NCI-H1436 treated with DMSO at 0.1 percent for 48 hours (cell line): ENCODE measurements at places on chromosomes 2 and 18.

DNA sequence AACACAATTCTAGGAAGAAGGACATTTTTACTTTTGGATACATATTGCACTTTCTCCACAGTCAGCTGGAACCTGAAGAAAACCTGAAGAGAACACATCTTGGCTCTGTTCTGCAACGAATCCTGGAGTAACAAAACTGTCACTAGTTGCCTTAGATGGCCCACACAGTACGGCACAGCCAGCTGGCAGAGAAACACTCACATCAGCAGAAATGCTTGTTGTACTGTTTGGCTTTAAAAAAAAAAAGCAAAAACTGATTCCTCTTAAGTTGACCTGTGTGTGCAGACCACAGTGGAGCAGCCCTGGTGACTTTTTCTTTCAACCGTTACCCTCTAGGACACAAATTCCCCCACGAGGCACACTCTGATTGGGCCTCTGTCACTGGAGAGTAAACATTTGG lies 152.3 kb upstream of the TWIST2 start:
- DNase-seq: no peak

GRCh38 chr2:149058936-149059335 lies 20.4 kb downstream of the LYPD6B start:
- DNase-seq: no peak

DNA sequence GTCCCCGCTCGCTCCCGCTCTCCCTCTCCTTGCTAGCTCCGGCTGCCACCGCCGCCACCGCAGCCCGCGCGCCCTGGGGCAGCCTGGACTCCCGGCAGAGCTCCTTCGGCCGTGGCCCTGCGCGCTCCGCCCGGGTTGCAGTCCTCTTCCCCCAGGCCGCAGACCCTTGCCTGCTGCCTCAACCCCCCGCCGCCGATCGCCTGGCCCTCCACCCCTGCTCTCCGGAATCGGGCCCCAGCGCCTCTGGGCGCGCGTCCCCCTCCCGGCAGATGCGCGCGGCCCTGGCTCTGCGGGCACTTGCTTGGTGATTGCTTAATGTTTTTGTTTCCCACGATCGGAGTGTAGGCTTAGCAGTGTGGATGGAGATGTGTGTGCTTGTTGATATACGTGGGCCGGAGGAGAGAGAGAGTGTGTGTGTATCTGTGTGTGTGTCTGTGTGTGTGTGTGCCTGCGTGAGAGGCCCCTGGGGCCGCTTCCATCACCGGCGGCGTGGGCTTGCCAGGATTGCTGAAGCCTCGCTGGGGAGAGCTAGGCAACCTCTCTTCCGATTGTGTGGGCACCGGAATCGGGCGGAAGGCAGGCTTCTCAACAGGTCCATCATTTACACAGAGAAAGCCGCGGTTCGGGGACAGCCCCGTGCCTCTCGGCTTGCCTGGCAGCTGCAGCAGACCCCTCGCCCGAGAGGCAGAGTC lies 877 bp downstream of the INHBB start:
- DNase-seq: no peak

- no peak for DNase-seq
Observed at GRCh38 chr2:221283896-221284545, 288.1 kb downstream of the EPHA4 start.

- DNase-seq: no peak
Observed at GRCh38 chr2:151287513-151288250, 1.8 kb downstream of the NMI start.

DNA sequence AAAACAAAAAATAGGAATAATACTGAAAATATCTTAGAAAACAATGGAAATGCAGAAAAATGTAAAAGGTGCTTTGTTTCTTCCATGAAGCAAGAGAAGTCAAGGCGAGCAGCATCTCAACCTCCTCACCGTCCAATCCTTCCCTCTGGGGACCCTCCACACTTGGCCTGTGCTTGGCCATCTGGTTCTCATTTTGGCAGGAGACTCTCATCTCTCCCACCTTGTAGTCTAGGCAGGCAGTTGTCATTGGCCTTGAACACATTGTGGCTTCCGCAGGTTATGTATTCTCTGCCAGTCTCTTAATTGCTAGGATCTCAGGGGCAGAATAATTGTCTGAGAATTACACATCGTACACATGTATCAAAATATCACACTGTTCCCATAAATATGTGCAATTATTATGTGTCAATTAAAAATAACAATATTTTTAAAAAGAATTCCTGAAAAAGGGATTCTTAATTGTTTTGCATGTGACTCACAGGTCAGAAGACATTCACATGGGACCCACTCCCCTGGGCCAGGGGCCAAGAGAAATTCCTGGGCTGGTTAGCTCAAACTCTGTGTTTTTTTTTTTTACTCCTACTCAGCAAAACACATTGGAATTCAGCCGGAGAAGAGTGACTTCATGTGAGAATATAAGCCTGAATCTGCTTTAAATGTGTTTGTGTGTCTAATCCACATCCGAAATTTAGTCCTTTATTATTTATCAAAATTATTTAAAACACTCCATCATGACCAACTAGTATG lies 14.0 kb upstream of the ANKRD62 start:
- DNase-seq: no peak

DNA sequence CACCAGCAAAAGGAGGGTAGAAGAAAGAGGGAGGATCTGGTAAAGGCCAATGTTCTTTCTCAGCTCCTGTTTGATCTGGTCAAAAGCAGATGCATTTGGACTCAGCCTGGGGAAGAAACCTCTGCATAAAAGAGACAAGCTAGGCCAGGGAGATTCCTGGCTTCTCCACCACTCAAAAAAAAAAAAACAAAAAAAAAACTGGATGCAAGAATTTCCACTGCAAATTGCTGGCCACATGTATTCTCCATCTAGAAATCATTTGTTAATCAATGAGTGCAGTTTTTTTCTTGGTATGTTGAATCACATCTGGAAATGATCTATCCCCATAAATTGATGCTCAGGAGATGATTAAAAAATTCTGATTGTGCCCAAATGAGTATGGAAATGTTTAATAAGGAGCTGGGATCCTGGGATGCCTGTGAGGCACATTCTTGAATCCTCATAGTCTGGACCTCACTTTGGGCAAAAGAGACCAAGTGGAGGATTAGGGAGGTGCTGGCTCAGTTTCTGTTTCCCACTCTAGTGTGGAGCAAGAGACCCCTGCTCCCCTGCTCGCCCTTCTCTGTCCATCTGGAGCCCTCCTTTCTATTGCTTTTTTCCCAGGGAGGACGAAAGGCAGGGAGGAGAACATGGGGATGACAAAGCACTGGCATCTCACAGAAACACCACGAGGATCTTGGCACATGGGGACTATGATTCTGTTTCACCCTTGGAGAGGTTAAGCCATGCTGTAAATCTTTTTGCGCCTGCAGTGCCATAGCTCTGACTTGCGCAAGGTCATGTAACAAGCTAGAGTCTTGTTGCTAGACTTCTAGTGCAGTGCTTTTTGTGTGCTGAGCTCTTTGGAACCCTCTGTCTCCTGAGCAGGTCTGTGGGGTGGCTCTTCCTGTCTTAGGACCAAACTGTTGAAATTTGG lies 57.6 kb downstream of the APOB start:
- DNase-seq: no peak

GRCh38 chr2:194822097-194822496 lies 834.9 kb upstream of the SLC39A10 start:
- DNase-seq: no peak

DNA sequence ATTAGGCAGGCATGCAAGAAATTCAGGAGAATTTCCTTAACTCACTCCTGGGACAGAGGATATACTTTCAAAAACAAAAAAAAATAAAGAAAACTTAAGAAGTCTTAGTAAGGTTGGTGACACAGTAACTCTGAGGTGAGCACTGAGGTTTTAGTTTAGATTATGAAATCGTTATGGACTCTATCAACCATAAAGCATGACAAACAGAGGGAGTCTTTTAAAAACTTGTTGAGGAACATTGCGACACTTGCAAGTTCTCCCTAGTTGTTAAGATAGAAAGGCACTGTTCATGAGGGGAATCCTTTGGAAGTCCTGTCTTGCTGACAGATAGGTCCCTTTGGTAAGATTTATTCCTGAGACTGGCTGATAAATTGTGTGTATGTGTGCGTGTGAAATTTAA lies 194.3 kb upstream of the ERBB4 start:
- no peak for DNase-seq

GRCh38 chr2:120883607-120884440 lies 148.2 kb downstream of the GLI2 start:
- DNase-seq: no peak

- DNase-seq: no peak
Observed at GRCh38 chr2:62733546-62733945, 28.0 kb downstream of the EHBP1 start.

- DNase-seq: no peak
Observed at GRCh38 chr2:147031897-147032296, 812.9 kb upstream of the ACVR2A start.

GRCh38 chr2:170084820-170085491 lies 93.0 kb upstream of the MYO3B start:
- DNase-seq: no peak

DNA sequence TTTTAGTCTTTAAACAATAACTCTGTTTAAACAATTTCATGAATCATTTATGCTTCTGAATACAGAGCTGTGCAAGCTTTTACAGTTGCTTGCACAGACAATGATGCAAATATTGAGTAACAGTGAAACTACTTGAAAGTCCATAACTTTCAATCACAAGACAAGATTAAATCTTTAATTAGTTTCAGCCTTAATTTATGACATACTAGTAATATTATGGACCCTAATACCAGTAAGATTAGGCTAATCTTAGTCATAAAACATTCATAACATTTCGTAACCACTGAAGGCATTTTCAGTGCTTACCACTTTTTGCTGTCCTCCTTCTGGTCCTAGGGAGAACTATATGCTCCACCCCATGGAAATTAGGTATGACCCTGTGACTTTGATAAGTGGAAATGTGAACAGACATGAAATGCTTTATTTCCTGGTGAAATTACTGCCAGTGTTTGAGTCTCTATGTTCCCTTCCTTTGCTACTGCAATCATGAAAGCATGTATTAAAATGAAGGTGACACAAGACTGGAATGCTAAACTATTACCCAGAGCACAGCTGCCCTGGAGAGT lies 1.8 kb upstream of the COBLL1 start:
- no peak for DNase-seq

- DNase-seq: no peak
Observed at GRCh38 chr2:25740810-25741381, 67.5 kb upstream of the DTNB start.

DNA sequence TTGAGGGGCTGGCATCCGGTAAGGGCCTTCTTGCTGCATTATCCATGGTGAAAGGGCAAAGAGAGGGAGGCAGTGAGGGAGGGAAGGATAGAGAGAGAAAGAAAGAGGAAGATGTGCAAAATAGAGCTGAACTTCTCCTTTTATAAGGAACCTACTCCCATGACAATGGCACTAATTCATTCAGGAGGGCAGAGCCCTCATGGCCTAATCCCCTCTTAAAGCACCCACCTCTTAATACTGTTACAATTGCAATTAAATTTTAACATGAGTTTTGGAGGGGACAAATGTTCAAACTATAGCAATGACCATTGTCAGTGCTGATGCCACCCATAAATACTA lies 60.2 kb downstream of the CXCR4 start:
- no peak for DNase-seq

- DNase-seq: no peak
Observed at GRCh38 chr2:64595397-64596176, 58.1 kb downstream of the SERTAD2 start.

DNA sequence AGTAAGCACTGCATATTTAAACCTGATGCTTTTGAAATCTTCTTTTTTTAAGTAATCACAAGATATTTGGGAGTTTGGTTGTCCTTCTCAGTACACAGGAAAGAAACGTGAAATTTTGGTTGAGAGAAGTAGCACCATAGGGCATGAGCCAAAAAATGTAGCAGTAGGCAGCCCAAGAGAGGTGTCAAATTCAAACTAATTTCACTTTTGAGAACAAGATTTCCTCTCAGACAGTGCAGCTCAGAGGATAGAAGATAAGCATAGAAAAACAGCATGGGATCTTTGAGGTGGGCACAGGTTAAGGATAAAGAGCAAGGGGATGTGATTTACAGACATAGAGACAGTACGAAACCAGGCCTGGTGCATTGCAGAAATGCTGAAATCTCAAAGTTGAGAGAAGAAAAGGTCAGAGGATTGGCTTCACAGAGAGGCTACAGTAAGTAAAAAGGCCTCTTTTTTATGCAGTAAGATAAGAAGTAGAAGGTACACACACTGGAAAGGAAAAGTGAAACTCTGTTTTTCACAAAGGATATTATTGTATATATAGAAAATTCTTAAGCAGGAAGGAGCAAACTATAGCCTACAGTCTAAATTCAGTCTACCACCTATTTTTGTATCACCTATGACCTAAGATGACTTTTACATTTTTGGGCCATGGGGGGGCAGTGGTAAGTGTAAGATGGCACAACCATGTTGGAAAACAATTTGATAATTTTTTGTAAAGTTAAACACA lies 89.8 kb downstream of the PKP4 start:
- DNase-seq: no peak

DNA sequence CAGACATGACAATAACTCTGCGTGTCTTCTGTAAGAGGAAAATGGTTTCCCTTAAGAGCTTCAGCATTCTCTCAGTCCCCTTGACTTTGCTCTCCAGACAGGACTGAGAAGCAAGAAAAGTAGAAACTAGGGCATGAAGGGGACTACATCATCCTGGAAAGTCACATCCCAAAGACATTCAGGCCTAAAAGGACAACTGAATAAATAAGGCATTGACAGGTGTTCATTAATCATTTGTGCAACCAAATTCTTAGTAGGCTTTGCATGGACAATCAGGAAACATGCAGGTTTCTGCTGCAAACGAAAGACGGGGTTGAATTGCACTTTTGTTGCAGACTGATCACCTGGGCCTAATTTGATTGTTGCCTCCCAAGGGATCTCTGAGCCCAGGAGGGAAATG lies 1.2 kb upstream of the SGPP2 start:
- DNase-seq: no peak

GRCh38 chr2:134736167-134736880 lies 17.5 kb upstream of the TMEM163 start:
- no peak for DNase-seq

DNA sequence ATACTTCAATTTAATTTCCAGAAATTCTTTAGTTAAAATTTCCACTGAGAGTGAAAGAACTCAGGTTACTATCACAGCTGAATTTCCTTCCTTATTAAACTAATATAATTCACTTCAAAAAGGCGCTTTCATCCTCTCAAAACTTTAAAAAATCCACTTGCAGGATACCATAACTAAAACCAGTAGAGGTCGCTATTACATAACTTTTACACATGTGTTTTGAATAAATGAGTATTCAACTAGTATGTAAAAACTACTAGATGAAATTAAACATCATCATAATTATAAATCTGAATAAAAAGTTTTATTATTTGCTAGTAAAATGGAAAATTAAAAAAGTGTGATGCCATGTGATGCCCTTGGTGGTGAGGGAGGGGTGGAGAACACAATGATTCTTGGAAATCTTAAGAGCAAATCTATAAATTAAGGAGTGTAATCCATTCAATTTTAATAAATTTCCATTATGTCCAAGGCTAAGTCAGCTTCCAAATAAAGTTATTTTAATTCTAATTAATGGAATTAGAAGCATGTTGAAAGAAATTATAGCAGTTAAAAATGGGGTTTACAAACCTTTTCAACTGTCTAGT lies 61.4 kb downstream of the SOS1 start:
- DNase-seq: no peak

DNA sequence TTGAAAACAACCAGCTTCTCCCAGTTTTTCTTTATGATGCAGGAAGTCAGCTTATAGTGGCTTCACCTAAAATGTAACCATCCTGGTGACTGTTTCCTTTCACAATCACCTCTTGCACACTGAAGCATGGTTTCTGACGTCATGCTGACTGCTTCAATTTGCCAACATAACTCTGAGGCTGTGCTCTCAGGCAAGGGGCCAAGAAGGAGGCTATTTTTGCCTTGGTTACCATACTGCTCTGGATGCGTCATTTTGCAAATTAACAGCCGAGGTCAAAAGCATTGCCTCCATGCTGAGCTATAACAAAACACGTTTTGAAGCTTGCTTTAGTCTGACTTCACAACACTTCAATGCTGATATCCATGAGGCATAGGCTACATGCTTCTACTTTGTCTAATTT lies 397.8 kb downstream of the METTL4 start:
- no peak for DNase-seq
